Muscle of leg (tissue), 16 donors: ENCODE measurements at places on chromosomes 1 and 21. TPM values are rescaled to one million over a fixed set of nuclear protein-coding genes. Genes with fewer than 3 reads are reported as not detected.

The ARV1 gene
- polyA plus RNA-seq = 13.7 TPM

The THRAP3 gene
- 100 TPM for polyA plus RNA-seq

The SPRR2A gene
- polyA plus RNA-seq = not detected

The TMEM52 gene
- polyA plus RNA-seq = 103 TPM

The RIPPLY3 gene
- polyA plus RNA-seq = 0.14 TPM

The SEC16B gene
- 5.5 TPM for polyA plus RNA-seq

The NTRK1 gene
- 0.82 TPM for polyA plus RNA-seq

The LCE1A gene
- not detected for polyA plus RNA-seq

The L1TD1 gene
- 2.2 TPM for polyA plus RNA-seq

The NBL1 gene
- polyA plus RNA-seq = 42.0 TPM

The CYP2J2 gene
- 34.0 TPM for polyA plus RNA-seq
